Right ventricle myocardium inferior (tissue), 1 donor: ENCODE measurements at places on chromosomes 16 and 17. TPM values are rescaled to one million over a fixed set of nuclear protein-coding genes. Genes with fewer than 3 reads are reported as not detected.

The KCNAB3 gene
- 0.32 TPM for total RNA-seq

The OR2C1 gene
- not detected for total RNA-seq

The TEDC2 gene
- total RNA-seq: 0.95 TPM

The OR1A1 gene
- not detected for total RNA-seq

The KRT222 gene
- 0.41 TPM for total RNA-seq

The LYZL6 gene
- not detected for total RNA-seq

The SCARF1 gene
- 12.4 TPM for total RNA-seq

The SOX9 gene
- 13.8 TPM for total RNA-seq

The ITGAD gene
- 0.11 TPM for total RNA-seq

The NPIPB5 gene
- total RNA-seq: 37.9 TPM

The FLII gene
- 299 TPM for total RNA-seq

The HSF4 gene
- total RNA-seq: 49.9 TPM

The CCDC144A gene
- 1.5 TPM for total RNA-seq

The TAX1BP3 gene
- 157 TPM for total RNA-seq

The SLFN14 gene
- not detected for total RNA-seq

The KRT23 gene
- 0.16 TPM for total RNA-seq

The RGS11 gene
- total RNA-seq: 15.4 TPM

The PPL gene
- 20.2 TPM for total RNA-seq

The KRTAP3-2 gene
- not detected for total RNA-seq

The KRT33A gene
- not detected for total RNA-seq

The HOXB13 gene
- not detected for total RNA-seq

The CCL5 gene
- 1.7 TPM for total RNA-seq

The IL17C gene
- not detected for total RNA-seq

The CCDC78 gene
- total RNA-seq: 0.49 TPM

The CNEP1R1 gene
- total RNA-seq: 18.5 TPM

The TBC1D3H gene
- total RNA-seq: not detected

The KRTAP4-1 gene
- not detected for total RNA-seq

The ICAM2 gene
- total RNA-seq: 38.0 TPM

The HELZ gene
- 31.4 TPM for total RNA-seq

The KRT28 gene
- total RNA-seq: not detected

The KRT25 gene
- not detected for total RNA-seq
